ENCODE measurements at places on chromosomes 2 and 18.
A peak's percentile ranks its signal among the peaks of the same experiment; 100 is the strongest.

GRCh38 chr2:22748909-22749308, 636.1 kb upstream of the KLHL29 start:
- DNase-seq, result no peak

DNA sequence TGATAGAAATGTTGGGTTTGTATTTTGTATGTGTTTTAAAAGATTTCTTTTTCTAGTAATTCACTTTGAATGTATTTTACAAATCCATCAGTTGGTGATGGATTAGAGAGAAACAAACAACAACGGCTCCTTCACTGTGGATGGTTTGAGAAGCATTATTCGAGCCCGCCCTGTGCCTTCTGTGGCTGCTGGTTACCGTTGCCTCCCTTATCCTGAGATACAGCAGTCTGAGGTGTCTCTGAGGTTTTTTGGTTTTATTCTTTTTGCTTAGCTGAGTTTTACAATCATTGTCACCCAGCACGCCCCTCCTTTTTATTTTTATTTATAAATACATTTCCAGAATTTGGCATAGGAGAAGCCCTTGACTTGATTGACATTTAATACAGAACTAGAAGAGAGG, 168.3 kb downstream of the BABAM2 start:
- DNase-seq, result no peak

DNA sequence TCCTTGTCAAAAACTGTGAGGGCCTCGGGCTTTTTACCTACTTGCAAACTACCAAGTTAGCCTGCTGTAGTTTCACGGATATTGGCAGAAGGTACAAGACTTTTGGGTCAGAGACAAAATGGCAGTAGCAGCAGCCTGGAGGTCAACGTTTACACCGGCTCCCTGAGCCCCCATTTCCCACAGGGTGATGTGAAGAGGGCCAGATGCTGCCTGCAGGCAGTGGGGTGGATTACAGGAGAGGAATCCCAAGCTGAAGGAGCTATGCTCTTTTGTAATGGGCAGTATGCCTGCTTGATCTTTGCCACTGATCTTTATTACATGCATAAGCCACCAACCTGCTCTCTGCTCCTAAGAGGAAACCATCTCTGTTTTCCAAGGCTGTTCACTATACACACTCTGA, 29.5 kb upstream of the SP5 start:
- DNase-seq, result no peak

DNA sequence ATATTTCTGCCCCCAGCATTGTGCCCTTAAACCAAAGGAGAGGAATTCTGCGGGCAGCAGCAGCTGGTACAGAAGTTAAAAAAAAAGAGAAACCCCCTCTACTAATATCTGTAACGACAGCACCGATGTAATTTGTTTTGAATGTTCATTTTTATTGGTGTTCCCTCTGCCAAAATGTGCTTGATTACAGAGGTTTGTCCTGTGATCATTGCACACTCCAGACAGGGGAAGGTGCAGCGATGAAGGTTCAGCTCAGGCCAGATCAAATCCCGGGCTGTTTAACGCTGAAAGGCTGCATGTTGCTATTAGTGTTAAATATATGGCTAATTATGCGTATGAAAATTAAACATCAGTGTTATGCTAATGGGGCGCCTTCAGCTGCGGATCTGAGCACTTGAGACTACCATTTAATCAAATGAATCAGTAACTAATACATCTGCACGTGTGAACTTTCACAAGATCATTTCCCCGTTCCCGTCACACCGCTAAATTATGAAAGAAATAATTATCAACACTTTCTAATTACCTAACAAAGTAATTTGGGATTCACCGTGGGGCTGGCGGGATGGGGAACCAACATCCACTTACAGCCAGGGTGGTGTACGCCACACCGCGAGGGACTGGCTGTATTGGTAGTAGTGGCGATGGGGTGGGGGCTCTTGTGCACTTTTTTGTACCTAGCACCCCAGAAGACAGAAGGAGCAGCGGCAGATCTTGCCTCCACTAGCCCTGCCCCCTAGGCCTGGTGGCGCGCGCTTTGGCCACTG, 1.5 kb upstream of the DLX1 start:
- no peak for DNase-seq

GRCh38 chr2:127050803-127051115, 56.2 kb downstream of the BIN1 start:
- no peak for DNase-seq

DNA sequence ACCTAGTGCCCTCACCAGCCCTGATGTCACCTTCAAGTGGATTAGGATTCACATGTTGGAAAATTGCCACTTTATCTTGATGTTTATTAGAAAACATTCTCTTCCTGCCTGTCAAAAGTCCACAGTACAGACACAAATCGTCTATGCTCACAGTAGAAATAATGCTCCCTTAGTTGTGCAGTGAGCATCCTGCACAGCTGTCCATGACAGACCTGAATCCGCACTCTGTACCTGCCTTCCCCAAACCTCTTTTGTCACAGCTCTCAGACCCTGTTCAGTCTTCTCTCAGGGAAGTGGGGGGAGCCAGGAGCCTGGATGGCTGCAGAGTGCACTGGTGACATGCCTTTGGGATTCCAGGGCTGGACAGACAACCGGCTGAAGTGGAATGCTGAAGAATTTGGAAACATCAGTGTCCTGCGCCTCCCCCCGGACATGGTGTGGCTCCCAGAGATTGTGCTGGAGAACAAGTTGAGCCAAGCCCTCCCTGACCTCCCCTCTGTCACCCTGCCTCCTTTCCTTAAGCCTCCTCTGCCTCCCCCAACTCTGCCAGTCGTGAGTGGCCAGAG, 2.0 kb downstream of the CHRND start:
- no peak for DNase-seq

- no peak for DNase-seq
These were observed 332.8 kb upstream of the SOX11 start for GRCh38 chr2:5359397-5359796.

DNA sequence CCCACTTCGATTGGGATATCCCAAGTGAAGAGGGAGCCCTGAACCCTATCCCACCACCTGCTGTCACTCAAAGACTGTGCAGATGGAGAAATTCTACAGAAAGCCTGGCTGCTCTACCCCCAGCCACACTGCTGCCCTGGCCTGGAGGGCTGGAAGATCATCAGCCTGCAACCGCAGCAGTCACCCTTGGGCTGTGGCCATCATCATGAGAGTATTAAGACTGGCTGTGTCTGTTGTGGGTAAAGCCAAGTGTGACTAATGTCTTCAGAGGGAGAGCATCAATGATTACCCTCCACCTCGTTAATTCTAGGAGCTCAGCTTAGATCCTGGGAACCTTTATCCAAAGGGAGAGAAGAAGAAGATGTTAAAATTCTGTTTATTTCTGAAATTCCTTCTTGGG, 221.5 kb downstream of the TFCP2L1 start:
- no peak for DNase-seq

GRCh38 chr18:75226956-75227316, 16.3 kb downstream of the TSHZ1 start:
- no peak for DNase-seq

DNA sequence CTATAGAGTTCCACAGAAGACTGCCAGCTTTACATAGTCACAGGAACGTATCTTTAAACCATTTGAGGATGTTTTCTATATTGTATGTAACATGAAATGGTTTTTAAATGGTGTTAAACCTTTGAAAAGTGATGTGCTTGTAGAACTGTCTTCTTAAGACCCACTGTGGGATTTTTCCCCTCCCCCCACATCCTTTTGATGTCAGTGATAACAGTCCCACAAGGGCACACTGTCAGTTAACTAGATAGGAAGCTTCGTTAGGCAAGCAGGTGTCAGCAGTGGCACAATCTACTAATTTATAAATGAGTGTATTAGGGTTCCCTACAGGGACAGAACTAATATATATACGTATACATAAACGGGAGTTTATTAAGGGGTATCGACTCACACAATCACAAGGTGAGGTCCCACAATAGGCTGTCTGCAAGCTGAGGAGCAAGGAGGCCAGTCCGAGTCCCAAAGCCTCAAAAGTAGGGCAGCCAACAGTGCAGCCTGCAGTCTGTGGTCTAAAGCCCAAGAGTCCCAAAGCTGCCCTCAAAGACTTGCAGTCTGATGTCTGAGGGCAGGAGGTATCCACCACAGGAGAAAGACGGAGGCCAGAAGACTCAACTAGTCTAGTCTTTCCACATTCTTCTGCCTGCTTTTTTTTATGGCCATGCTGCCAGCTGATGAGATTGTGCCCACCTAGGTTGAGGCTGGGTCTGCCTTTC, 23.8 kb upstream of the HNRNPLL start:
- DNase-seq, result no peak

GRCh38 chr2:71006955-71007799, 12.5 kb upstream of the TEX261 start:
- DNase-seq, result no peak

DNA sequence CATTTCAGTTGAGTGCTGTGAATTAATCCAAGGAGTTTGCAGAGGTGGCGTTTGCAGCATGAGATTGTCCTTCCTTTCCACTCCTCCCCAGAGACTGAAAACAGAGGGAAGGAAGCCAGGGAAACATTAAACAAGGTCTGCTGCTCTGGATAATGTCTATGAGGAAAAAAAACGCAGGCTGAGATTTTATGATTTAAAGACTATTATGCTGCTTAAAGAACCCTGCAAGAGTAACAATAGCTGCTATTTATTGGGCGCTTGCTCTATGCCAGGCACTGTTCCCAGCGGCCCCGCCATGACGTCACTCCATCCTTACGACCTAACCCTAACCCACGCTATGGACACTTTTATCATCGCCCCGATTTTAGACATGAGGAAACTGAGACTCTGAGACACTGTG, 222.4 kb downstream of the BCL2 start:
- no peak for DNase-seq

DNA sequence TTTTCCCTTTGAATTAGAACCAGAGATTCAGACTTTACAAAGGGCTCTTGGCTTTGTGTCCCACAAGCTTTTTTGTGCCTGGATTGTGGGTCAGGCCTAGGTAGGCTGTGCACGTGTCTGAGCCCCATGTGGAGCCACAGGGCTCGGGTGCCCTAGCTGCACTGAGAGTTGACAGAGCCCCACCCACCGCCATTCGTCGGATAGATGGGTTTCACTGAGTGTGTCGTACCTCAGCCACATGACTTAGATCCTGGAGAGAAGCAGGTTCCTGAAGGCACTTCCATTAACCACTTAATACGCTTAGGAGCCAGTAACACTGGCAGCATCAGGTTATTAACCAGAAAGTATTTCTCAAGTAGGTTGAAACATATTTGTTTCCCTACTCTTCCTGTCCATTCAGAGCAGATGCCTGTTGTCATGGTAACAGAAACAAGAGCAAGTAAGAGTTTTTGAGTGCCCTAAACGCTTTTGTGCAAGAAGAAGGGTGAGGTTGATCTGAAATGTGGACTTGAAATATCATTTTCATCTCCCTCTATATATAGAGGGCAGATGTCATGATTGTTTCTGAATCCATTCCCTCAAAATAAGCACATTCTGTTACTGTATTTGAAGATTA, 30.0 kb downstream of the ADCYAP1 start:
- DNase-seq, result no peak

DNA sequence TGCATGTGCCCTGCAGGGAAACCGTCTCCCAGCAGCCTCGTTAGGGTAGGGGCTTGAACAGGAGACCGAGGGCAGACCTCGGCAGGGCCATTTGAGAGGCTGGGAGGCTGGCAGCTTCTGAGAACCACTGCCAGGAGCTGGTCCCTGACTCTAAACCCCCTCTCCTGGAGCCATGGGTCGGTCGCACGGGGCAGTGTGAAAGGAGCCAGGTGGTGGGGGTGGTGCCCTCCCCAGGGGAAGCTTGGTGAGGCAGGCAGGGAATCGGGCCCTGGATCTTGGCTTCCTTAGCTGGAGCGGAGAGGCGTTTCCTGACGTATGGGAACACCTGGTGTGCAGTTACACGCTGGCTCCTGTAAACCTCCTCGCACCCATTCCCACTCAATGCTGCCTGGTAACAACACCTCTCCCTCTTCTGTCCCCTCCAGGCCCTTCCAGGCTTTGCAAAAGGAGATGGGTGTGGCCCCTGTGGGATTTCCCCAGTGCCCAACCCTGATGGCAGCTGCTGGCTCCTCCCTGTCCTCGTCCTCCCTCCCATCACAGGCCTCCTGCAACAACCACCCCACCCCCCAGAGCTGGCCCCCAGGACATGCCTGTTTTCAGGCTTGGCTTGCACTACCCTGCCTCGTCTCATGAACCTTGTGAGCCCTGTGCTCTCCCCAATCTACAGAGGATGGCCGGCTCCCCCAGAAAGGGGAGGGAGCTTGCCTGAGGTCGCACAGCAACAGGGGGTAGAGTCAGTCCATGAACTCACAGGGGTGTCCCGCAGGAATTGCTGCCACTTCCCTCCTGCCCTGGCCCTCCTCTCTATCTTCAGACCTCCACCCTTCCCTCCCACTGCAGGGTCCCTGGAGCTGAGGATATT, 24.4 kb downstream of the ADRA2B start:
- DNase-seq, result no peak

- no peak for DNase-seq
These were observed 24.6 kb downstream of the RTP5 start for GRCh38 chr2:241894056-241894641.

GRCh38 chr18:6810191-6810590, 80.7 kb downstream of the ARHGAP28 start:
- DNase-seq, result peak; percentile 30

All from NCI-H226 (cell line).